ENCODE measurements at places on chromosomes 6 and 20.
A peak's percentile ranks its signal among the peaks of the same experiment; 100 is the strongest.

- DNase-seq: no peak
Observed at GRCh38 chr6:34746104-34746846, 11.0 kb upstream of the SNRPC start.

DNA sequence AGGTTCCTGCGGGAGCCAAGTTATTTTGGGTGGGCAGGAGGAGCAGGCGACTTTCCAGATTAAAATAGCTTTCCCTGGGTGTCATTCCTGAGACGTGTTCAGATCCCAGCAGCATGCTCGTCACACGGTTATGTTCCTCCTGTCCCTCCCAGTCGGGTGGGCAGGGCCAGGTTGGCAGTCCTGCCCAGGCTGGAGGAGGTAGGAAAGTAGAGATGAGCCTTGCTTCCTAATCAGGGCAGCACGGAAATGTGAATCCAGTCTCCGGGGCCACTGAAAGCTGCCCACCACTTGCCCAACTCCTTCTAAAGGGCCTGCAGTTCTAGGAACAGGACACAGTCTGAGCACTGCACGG lies 137.0 kb downstream of the MRPL14 start:
- no peak for DNase-seq

DNA sequence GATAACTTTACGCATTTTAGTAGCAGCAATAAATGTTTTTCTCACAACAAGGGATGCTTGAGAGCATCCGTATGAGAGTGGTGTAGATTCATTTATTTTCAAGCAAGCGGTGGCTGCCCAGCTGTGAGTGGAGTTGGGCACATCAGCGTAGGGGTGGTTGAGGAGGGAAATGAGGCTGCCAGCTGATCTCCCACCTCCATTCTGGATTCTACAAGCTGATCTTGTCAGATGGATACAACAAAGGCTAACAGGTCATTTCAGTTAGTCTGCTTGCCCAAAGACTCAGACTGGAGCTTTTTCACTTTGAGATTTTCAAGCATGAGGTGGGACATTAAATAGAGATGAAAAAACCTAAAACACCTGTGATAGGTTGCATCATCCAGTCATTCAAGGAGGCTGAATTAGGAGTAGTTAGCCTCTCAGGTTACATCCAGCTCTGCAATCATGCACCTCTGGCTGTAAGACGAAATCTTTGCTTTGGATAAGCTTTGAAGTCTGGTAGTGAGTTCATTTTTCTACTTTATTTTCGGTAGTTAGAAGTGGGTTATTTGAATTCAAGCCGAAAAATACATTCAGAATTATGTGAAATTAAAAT lies 1.9 kb upstream of the BACH2 start:
- no peak for DNase-seq

GRCh38 chr6:80607811-80608391 lies 501.4 kb downstream of the BCKDHB start:
- DNase-seq: peak; percentile 96

- DNase-seq: peak; percentile 12
Observed at GRCh38 chr6:121940728-121941127, 458.7 kb upstream of the HSF2 start.

DNA sequence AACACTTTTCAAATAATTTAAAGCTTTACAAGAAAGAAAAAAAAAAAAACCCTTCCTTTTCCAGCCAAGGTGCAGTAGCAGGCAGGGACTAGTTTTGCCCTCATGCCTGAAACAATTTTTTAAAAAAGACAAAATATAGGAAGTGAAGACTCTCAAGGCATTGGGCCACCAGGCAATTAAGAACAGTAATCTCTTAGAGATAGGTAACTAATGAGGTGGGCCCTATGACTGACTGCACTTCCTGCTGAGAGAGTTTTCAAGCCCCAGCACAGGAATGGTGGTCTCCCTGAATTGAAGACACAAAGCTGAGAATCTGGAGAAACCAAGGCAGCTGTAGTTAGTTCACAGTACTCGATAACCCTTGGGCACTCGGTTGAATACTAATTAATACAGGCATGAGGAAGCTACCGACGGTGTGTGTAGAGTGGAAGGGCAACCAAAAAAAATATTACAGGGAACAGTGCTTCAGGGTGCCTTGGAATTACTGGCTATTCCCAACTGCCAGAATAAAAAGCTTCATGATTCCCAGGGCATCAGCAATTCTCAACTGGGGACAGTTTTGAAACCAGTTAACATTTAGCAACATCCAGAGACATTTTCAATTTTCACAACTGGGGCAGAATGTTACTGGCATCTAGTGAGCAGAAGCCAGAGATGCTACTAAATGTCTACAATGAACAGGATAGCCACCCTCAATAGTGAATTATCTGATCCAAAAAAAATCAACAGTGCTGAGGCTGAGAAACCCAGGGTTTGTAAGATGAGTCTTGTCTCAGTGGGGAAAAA lies 36.0 kb upstream of the PLN start:
- DNase-seq: no peak

GRCh38 chr20:2446845-2447244 lies 23.7 kb downstream of the SNRPB start:
- no peak for DNase-seq

DNA sequence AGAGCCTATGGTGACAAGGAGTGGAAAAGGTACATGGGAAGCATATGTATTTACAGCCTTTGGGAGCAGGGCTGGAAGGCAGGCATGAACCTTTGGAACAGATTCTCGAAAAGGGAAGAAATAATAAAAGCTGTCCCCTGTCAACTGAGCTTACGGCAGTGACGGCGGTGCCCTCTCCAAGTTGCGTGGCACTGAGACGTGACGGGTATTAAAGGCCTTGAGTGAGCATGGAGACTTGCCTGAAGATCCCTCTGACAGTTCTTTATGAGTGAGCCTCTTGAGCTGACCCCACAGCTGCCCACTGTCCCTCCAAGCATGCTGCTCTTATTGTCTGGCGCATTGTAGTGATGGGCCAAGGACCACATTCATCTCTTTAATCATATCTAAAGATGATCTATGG lies 388.5 kb downstream of the ZFAND3 start:
- DNase-seq: no peak

DNA sequence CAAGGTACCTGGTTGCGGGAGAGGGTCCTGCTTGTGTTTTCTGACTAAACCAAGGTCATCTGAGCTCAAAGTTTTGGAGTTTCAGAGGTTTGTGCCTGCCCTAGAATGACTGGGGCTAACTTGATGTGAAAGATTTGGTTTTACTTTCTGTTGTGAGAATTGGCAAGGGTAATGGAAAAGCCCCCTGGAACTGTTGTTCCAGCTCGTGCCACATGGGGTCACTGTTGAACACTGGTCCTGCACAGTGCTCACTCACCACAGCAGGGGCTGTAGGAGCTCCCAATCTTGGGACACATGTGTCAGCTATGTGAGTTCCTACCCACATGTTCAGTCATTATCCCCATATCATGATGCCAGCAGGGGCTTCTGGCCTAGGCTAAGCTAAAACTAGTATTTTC lies 6.5 kb downstream of the TGM6 start:
- peak; percentile 50 for DNase-seq

DNA sequence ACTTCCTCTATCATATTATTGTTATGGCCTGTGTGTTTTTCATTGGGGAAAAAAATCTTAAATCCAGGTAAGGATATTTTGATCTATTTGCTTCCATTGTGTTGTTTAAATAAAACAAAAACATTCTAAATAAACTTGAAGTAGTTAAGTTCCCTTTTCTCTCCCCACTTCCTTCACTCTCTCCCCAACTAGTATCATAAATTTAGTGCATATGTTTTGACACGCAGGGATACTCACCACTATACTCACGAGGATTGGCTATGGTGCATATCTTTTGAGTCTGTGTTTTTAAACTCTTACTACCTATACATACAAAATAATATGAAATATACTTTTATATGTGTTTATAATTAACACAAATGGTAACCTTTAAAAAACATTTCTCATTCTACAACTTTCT lies 5.2 kb downstream of the TTLL9 start:
- no peak for DNase-seq

- DNase-seq: no peak
Observed at GRCh38 chr6:117072134-117072533, 193.2 kb upstream of the VGLL2 start.

- DNase-seq: no peak
Observed at GRCh38 chr20:43744151-43744611, 17.4 kb upstream of the GTSF1L start.

GRCh38 chr6:27295301-27296079 lies 16.6 kb downstream of the POM121L2 start:
- peak; percentile 83 for DNase-seq

- DNase-seq: peak; percentile 92
Observed at GRCh38 chr20:50844430-50845100, 49.7 kb downstream of the BCAS4 start.

GRCh38 chr6:1202201-1202600 lies 109.7 kb upstream of the FOXQ1 start:
- no peak for DNase-seq

GRCh38 chr6:12275107-12275506 lies 15.1 kb upstream of the EDN1 start:
- DNase-seq: peak; percentile 34

GRCh38 chr6:35018746-35019145 lies 122.4 kb downstream of the TCP11 start:
- DNase-seq: no peak

GRCh38 chr6:143828572-143828971 lies 14.6 kb upstream of the LTV1 start:
- DNase-seq: no peak

GRCh38 chr6:6390849-6391602 lies 70.6 kb upstream of the F13A1 start:
- no peak for DNase-seq

DNA sequence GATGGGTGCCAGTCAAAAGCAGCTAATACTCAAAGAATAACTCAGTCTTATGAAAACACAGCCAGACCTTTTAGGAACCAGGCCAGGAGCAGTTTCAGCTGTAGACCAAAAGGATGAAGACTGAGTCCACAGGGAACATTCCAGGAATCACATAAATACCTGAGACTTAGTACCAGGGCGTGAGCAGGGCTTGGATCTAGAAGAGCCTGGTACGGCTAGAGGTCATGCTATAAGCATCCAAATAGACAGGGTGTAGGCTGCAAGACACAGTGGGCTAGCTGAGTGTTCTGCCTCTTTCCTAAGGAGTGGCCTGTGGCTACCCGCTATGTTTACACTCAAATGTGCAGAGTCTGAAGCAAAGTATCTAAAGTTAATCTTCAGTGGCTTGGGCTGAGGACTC lies 29.5 kb upstream of the LRRC1 start:
- peak; percentile 68 for DNase-seq

DNA sequence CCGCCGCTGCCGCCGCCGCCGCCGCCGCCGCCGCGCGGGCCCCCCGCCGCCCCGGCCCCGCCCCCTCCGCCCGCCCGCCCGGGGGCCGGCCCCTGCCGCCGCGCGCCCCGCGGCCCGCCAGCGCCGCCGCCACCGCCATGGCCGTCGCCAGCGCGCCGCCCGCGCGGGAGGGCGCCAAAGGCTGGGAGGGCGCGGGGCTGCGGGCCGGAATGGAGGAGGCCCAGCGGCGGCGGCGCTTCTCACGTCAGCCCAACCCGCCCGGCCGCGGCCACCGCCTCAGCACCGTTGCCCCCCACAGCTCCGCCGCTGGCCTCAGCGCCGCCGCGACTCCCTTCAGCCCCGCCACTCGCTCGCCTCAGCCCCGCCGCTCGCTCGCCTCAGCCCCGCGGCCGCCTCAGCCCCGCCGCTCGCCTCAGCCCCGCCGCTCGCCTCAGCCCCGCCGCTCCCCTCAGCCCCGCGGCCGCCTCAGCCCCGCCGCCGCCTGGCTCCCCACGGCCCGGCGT lies 258 bp downstream of the PHF10 start:
- DNase-seq: peak; percentile 20

DNA sequence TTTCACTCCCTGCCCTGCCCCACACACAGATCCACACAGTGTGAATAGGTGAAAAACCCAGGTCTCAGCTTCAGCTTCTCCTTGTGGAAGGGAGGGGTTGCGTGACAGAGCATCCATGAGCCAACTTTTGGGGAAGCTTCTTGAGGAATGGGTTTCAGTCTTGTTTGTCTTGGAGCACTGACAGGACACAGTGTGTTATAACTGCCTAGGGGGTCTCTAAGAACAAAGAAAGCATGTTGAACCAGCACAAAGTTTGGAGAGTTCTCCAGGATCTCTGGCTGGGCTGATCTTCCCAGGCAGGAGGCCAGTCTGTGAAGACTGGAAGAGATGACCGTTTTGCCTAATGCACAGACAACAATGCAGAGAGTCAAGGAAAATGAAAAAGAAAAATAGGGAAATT lies 164.5 kb downstream of the COL12A1 start:
- no peak for DNase-seq

DNA sequence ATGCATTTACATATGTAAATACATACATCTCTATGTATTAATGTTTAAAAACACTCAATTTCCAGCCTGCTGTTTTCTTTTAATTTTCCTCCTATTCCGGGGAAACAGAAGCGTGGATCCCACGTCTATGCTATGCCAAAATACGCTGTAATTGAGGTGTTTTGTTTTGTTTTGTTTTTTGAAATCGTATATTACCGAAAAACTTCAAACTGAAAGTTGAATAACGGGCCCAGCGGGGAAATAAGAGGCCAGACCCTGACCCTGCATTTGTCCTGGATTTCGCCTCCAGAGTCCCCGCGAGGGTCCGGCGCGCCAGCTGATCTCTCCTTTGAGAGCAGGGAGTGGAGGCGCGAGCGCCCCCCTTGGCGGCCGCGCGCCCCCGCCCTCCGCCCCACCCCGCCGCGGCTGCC lies 355 bp upstream of the BMP2 start:
- peak; percentile 22 for DNase-seq

DNA sequence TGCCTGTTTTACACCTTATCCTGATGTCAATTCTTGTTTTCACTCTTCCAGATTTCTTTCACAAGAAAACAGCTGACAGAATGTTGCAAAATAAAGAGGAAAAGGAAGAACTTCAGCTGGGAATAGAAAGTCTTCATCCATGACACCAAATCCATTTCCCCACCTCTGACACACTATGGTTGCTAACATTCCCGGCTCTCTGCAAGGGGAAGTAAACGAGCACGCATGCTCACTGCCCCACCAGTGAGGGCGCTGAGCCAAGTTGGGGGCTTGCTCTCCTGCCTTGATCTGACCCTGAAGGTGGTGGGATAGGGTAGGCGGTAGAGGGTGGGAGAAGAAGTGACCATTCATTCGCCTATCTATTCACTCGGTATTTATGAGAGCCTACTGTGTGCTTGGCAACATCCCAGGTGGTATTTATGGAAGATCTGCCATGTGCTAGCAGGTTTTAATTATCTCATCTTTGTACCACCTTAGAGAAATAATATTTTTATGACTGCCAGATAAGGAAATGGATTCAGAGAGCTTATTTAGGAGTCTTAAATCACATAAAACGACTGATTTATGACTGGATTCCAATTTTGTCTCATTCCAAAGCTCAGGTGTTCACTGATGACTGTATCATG lies 206.2 kb downstream of the FOXC1 start:
- DNase-seq: no peak

- DNase-seq: peak; percentile 79
Observed at GRCh38 chr6:127069659-127070279, 48.7 kb upstream of the RSPO3 start.

GRCh38 chr6:2938632-2939083 lies 32.7 kb downstream of the SERPINB6 start:
- no peak for DNase-seq

GRCh38 chr6:105755885-105756284 lies 330.3 kb upstream of the PRDM1 start:
- no peak for DNase-seq

DNA sequence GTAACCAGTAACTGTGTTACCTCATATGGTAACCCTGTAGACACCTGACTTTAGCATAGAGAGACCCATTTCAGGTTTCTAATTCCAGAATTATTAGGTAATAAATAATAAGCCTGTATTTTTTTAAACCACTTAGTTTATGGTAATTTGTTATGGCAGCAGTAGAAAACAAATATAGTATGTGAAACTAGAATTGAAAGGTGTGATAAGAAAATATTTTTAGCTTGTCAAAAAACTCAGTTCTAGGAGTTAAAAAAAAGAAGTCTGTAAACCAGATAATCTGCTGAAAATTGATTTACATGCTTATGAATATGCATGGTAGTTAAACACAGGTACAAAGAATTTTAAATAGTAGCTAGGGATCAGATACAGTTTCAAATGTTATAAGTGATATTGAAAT lies 695.0 kb upstream of the GJE1 start:
- DNase-seq: no peak
